ENCODE measurements at places on chromosomes 6 and 20.
A peak's percentile ranks its signal among the peaks of the same experiment; 100 is the strongest.

DNA sequence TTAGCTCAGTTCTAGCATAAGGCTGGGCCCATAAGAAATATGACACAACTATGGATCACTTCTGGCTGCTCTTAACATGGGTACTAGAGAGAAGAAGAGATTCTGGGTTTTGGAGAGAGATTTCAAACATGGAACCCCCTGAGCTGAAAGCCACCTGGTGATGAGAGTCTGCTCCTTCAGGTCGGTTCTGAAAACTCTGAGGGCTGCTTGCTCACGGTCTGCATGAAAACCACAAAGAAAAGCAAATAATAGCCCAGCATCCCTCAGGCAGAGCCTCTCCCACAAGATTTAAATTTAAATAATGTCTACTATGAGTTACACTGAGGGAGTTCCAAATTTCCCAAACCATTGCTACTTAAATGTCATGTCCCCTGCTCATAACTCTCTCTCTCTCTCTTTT, 301.5 kb downstream of the BMP7 start:
- DNase-seq = no peak

- no peak for DNase-seq
These were observed 570.4 kb upstream of the GJE1 start for GRCh38 chr6:141562186-141562811.

GRCh38 chr20:50642288-50642803, 49.0 kb downstream of the RIPOR3 start:
- peak; percentile 53 for DNase-seq

- no peak for DNase-seq
These were observed 27.4 kb upstream of the SCRT2 start for GRCh38 chr20:703006-703405.

GRCh38 chr20:32567384-32568178, 17.6 kb downstream of the NOL4L start:
- no peak for DNase-seq

- no peak for DNase-seq
These were observed 312.7 kb downstream of the LAMA2 start for GRCh38 chr6:129195643-129196042.

GRCh38 chr6:47165918-47166317, 123.8 kb upstream of the ADGRF1 start:
- no peak for DNase-seq

- no peak for DNase-seq
These were observed 304.9 kb downstream of the CD109 start for GRCh38 chr6:74000666-74001490.

DNA sequence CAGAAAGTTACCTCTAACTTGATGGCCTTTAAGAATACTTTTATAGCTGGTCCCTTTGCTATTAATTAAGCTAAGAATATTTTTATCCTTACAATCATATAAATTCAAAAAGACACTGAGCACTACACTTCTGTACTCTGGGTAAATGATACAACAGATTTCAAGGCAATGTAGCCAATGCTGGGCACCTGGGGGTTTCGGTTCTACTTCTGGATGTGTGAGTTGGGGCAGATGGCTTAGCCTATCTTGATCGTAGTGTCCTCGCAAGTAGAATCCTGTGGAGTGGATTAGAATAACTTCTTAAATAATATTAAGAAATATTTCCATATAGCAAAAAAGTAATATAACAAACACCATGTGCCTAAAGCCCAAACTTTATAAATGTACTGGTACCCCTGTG, 96.9 kb upstream of the NT5E start:
- DNase-seq = no peak

DNA sequence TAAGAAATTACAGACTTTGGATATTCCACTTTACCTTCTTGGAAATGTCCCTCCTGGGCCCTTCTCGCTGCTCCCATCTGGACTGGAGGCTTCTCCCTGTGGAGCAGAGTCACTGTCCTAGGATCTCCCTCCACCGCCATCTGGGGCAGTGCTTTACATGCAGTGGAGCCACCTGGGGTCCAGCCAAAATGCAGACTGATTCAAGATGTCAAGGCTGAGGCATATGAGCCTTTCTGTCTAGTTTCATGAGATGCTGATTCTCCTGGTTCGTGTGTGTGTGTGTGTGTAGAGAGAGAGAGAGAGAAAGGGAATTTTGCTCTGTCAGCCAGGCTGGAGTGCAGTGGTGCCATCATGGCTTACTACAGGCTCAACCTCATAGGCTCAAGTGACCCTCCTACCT, 14.9 kb downstream of the MICA start:
- no peak for DNase-seq

- DNase-seq = no peak
These were observed 7.4 kb downstream of the ITPR3 start for GRCh38 chr6:33628401-33628964.

GRCh38 chr6:105781248-105781647, 304.9 kb upstream of the PRDM1 start:
- DNase-seq = no peak
